ENCODE measurements at places on chromosomes 2 and 18. TPM values are rescaled to one million over a fixed set of nuclear protein-coding genes. Genes with fewer than 3 reads are reported as not detected.
A peak's percentile ranks its signal among the peaks of the same experiment; 100 is the strongest.

GRCh38 chr2:118667964-118668363 is 179.5 kb downstream of the EN1 start:
- H3K27ac ChIP-seq: no peak overlapping the region
- H3K36me3 ChIP-seq: no peaks in the 10 kb centered on the region
- no peaks in the 10 kb centered on the region for H3K27me3 ChIP-seq
- DNase-seq: no peak
- no peak overlapping the region for H3K4me3 ChIP-seq

The AMER3 gene
- not detected for total RNA-seq

- no peak for DNase-seq
- H3K27ac ChIP-seq: no peak overlapping the region
These were observed 138.2 kb downstream of the ZNF236 start for GRCh38 chr18:76960528-76961035.

- H3K4me3 ChIP-seq: no peak overlapping the region
- H3K36me3 ChIP-seq: no peaks in the 10 kb centered on the region
- H3K4me1 ChIP-seq: no peaks in the 10 kb centered on the region
- no peaks in the 10 kb centered on the region for H3K27me3 ChIP-seq
- no peak overlapping the region for H3K27ac ChIP-seq
These were observed 77.2 kb upstream of the FIGN start for GRCh38 chr2:163812926-163813520.

DNA sequence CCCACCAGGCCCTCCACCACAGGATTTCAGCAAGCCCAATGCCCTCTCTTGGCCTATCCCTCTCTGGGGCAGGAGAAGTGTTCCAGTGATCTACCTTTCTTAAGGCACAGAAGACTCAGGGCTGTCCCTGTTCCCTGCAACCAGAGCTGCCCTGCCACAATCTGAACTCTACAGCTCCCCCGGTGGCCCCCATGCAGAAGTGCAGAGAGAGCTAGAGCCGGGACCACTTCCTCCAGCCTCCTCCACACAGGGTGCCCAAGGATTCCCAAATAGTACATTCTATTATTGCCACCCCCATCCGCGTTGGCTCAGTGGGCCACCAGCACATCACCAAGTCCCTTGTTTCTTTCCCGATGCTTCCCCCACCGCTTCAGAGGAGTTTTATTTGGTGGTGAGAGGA is 114.8 kb upstream of the PTPRM start:
- H3K36me3 ChIP-seq: no peaks in the 10 kb centered on the region
- H3K4me1 ChIP-seq: no peaks in the 10 kb centered on the region
- no peak overlapping the region for H3K4me3 ChIP-seq
- peak; percentile 2 for DNase-seq

- H3K27ac ChIP-seq: no peak overlapping the region
- DNase-seq: no peak
- peaks cover 2% of the 10 kb centered on the region for H3K4me1 ChIP-seq
These were observed 79.8 kb downstream of the CIB4 start for GRCh38 chr2:26561376-26561775.

The DLX1 gene
- total RNA-seq: not detected

The ALLC gene
- total RNA-seq: not detected

The NT5C1B gene
- not detected for total RNA-seq

GRCh38 chr2:125167152-125167551 is 1142.1 kb downstream of the CNTNAP5 start:
- H3K36me3 ChIP-seq: no peaks in the 10 kb centered on the region
- H3K4me3 ChIP-seq: no peak overlapping the region
- H3K27me3 ChIP-seq: no peaks in the 10 kb centered on the region
- H3K4me1 ChIP-seq: no peaks in the 10 kb centered on the region
- no peak overlapping the region for H3K27ac ChIP-seq
- DNase-seq: no peak

DNA sequence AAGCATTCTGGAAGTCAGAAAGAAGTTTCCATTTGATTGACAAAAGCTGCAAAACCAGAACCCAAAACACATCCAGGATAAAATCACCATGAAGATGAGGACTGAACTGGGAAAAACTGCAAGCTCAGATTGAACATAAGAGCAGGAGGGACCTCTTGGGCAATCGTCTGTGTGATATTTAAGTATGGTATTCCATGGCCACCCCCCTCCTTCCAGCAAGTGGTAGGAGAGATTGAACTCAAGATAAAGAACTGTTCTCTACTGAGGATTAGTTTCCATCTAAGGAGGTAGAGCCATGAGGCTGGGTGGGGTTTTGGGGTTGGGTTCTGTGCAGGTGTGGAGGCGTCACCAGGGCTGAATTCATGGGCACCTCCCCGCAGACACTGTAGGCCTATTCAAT is 251.1 kb downstream of the NCKAP5 start:
- no peaks in the 10 kb centered on the region for H3K36me3 ChIP-seq
- no peak for DNase-seq
- no peaks in the 10 kb centered on the region for H3K27me3 ChIP-seq
- no peaks in the 10 kb centered on the region for H3K4me1 ChIP-seq
- H3K27ac ChIP-seq: no peak overlapping the region
- no peak overlapping the region for H3K4me3 ChIP-seq

- peaks cover 25% of the 10 kb centered on the region for H3K4me1 ChIP-seq
- DNase-seq: no peak
- no peak overlapping the region for H3K27ac ChIP-seq
- no peak overlapping the region for H3K4me3 ChIP-seq
- H3K27me3 ChIP-seq: no peaks in the 10 kb centered on the region
These were observed 153.6 kb downstream of the DSEL start for GRCh38 chr18:67362906-67363305.

The PLCL1 gene
- total RNA-seq: 0.23 TPM

- H3K27ac ChIP-seq: no peak overlapping the region
- H3K4me3 ChIP-seq: peak overlapping the region; percentile 11
- peaks cover 8% of the 10 kb centered on the region for H3K4me1 ChIP-seq
- no peaks in the 10 kb centered on the region for H3K36me3 ChIP-seq
- no peak for DNase-seq
These were observed 288.4 kb upstream of the TRIB2 start for GRCh38 chr2:12428324-12428723.

DNA sequence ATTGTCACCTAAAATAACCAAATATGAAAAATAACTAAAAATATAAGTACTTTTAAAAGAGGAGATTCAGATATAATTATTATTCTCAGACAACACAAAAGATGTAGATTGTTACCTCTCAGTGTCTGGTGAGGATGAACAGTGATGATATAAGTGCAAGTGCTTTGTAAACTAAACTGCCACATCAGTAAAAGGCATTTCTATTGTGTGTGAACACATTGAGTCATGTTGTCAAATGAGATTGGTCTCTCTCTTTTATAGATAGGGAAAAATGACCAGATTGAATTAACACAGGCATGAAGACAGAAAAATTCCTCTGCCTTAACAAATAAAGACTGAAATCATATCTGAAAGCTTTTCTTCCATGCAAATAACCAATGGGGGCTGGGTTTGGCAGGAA is 182.4 kb upstream of the TMEFF2 start:
- no peaks in the 10 kb centered on the region for H3K27me3 ChIP-seq
- no peak overlapping the region for H3K27ac ChIP-seq
- H3K4me3 ChIP-seq: no peak overlapping the region
- DNase-seq: no peak

GRCh38 chr2:18465979-18466378 is 94.5 kb downstream of the RDH14 start:
- H3K36me3 ChIP-seq: no peaks in the 10 kb centered on the region
- H3K27me3 ChIP-seq: peaks cover 18% of the 10 kb centered on the region
- H3K27ac ChIP-seq: no peak overlapping the region

- no peaks in the 10 kb centered on the region for H3K36me3 ChIP-seq
- H3K27me3 ChIP-seq: no peaks in the 10 kb centered on the region
- no peak overlapping the region for H3K4me3 ChIP-seq
These were observed 98.0 kb downstream of the RND3 start for GRCh38 chr2:150389447-150389846.

The CIB4 gene
- total RNA-seq: not detected

The POTEI gene
- not detected for total RNA-seq

- no peak overlapping the region for H3K27ac ChIP-seq
- H3K36me3 ChIP-seq: no peaks in the 10 kb centered on the region
- H3K27me3 ChIP-seq: no peaks in the 10 kb centered on the region
- H3K4me3 ChIP-seq: no peak overlapping the region
- no peak for DNase-seq
These were observed 165.0 kb upstream of the ZNF521 start for GRCh38 chr18:25516747-25517498.

DNA sequence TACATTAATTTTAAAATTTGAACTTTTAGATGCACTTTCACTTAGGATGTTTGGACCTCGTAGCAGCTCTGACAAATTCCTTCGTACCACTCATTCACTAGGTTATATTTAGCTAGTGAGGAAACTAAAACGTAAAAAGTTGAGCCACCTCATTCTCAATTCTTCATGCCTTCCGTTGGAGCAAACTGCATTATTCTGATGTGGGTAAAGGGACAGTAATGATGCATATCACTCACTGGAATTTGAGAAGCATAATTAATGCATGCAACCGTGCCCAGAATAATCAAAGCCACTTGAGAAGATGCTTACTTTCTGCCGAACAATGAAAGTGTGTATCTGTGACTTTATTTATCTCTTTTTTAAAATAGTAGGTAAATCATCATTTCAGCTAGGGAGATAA is 2.2 kb downstream of the CNOT9 start:
- peak overlapping the region; percentile 95 for H3K4me3 ChIP-seq
- H3K27me3 ChIP-seq: no peaks in the 10 kb centered on the region
- DNase-seq: no peak
- H3K27ac ChIP-seq: peak overlapping the region; percentile 100

DNA sequence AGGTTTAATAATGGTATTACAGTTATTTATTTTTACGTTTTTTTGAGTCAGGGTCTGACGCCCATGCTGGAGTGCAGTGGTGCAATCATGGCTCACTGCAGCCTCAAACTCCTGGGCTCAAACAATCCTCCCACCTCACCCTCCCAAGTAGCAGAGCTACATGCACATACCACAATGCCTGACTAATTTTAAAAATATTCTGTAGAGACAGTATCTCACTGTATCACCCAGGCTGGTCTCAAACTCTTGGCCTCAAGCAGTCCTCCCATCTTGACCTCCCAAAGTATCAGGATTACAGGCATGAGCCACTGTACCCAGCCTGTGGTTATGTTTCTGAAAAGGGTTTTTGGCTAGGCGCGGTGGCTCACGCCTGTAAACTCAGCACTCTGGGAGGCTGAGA is 120.8 kb downstream of the ESCO1 start:
- no peaks in the 10 kb centered on the region for H3K36me3 ChIP-seq
- H3K4me1 ChIP-seq: no peaks in the 10 kb centered on the region
- H3K4me3 ChIP-seq: no peak overlapping the region
- no peak for DNase-seq
- no peak overlapping the region for H3K27ac ChIP-seq

DNA sequence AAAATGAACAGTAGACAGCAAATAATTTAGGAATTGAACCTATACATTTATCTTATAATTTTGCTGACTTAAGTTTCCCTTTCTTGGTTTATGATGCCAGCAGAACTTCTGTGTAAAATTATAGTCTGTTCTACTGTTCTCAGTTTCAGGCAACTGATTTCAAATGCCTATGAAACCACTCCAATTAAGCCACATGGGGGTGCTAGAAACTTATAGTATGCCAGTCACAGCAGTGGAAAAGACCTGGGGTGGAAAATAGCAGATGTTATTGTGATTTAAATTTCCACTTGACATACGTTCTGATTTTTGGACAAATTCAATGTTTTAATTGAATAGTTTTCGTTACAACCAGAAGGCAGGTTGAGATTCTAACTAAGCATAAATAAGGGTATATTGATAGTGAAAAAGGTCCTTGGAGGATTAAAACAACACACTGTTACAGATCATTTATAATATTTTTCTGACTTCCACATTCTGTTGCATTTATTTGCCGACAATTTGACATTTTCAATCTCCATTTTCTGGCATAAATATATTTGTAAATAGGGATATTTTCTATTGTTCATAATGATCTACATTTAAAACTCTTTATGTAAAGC is 61.4 kb downstream of the CPS1 start:
- no peak overlapping the region for H3K27ac ChIP-seq
- DNase-seq: no peak
- H3K4me3 ChIP-seq: no peak overlapping the region
- no peaks in the 10 kb centered on the region for H3K4me1 ChIP-seq
- H3K27me3 ChIP-seq: no peaks in the 10 kb centered on the region

The AKAIN1 gene
- not detected for total RNA-seq

The FRZB gene
- total RNA-seq: not detected

DNA sequence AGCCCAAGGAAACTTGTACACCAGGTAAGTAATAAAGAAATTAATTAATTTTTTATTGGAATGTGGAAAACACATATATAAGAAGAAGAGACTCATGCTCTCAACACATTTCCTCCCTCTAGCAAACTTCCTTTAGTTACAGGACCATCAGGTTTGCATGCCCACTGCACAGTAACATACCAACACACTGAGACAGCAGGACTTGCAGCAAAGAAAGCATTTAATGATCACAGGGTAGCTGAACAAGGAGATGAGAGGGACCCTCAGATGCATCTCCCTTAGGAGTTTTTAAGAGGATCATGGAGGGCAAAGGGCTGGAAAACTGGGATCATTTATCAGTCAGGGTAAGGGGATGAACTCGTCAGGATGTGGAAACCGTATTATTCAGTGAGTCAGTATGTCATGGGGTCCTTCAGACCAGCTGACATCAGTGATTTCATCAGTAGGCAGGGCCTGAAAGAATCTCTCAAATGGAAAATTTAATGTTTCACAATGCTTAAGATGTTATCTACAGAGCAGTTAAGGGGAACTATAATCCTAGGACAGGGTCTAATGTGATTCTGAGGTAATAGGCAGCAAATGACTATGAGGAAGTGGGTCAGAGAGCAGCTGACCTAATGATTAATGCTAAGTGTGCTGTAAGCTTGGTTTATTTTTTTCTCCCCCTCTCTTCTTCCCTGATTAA is 193.8 kb upstream of the RND3 start:
- H3K27ac ChIP-seq: no peak overlapping the region
- H3K36me3 ChIP-seq: no peaks in the 10 kb centered on the region
- no peak for DNase-seq
- peaks cover under 1% of the 10 kb centered on the region for H3K27me3 ChIP-seq
- H3K4me1 ChIP-seq: no peaks in the 10 kb centered on the region
- no peak overlapping the region for H3K4me3 ChIP-seq

DNA sequence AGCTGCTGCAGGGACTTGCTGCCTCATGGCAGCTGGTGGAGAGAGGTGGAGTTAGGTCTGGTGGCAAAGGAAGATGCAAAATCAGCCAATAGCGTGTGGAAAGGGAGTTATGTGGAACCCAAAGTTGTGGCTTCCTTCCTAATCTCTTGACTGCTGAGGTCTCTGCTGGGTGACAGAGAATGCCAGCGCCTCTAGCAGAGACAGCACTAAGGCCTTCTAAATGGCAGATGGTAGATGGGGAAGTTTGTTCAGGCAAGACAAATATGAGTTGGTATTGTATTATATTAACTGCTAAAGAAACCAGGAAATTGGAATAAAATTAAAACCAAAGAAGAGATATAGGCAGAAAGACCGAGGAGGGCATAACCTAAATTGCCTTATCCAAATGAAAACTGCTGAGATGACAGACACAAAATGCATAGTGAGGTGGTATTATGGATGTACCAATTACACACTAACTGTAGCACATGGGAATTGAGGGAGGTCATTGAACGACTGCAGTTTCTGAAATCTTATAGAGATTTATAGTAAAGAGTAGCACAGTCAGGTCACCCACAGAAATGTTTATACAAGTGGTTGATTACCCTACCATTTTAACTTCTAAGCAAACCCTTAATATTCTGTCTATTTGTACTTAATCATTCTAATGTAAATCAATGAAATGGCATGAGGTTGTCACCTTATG is 246.6 kb upstream of the SESTD1 start:
- DNase-seq: no peak
- H3K4me3 ChIP-seq: no peak overlapping the region
- H3K27ac ChIP-seq: no peak overlapping the region
- peaks cover 6% of the 10 kb centered on the region for H3K27me3 ChIP-seq
- no peaks in the 10 kb centered on the region for H3K4me1 ChIP-seq
